ENCODE measurements at places on chromosomes 2 and 18.

DNA sequence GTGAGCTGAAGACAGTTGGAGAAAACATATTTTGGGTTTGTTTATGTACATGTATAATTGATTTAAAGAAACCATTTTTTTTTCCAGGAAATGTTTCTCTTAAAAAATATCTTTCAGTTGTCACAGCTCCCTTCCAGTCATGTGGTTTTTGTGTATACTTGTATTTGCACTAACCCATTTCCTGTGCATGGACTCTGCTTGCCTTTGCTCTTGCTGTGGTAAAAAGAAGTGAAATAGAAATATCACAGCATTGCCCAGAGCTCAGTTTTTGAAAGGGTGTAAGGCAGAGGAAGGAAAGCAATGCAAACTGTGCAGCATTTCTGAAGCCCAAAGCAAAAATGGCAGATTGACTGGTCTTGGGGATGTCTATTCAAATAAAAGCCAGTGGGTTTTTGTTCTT lies 10.4 kb upstream of the DOCK10 start:
- DNase-seq = no peak

DNA sequence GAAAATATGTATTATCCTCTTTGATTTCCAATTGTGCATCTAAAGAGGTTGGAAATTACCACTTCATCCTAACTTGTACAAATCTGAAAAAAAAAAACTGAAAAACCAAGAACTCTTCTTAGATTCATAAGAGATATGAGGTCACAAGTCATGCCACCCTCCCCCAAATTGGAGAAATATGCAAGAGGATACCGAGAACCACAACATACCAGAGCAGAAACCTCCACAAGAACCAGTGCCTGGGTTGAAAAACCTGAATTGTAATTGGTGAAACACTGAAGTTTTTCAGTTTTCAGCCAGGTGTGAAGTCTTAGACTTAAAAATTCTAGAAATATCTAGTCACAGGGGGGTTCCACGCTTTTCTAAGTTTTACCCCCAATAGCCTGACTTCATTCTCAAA lies 1029.5 kb upstream of the LRRTM1 start:
- no peak for DNase-seq

DNA sequence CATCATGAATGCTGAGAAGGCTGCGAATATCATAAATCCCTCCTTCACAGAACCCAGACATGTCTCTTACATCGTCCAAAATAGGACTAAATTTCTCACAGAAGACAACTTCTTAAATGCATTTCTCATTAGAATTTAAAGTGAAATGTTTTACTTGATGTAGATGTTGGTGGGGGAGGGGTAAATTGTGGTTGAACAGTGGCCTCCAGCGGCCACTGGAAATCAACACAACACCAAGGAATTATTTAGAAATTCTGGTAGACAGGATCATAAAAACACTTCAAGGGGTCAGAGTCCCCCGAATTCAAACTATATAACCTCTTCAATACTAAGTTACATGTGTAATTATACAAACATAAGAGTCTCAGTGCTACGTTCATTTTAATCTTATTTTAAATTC lies 135.9 kb downstream of the ABCA12 start:
- no peak for DNase-seq

- no peak for DNase-seq
Measured at GRCh38 chr2:101116841-101117552, 34.2 kb downstream of the TBC1D8 start.

DNA sequence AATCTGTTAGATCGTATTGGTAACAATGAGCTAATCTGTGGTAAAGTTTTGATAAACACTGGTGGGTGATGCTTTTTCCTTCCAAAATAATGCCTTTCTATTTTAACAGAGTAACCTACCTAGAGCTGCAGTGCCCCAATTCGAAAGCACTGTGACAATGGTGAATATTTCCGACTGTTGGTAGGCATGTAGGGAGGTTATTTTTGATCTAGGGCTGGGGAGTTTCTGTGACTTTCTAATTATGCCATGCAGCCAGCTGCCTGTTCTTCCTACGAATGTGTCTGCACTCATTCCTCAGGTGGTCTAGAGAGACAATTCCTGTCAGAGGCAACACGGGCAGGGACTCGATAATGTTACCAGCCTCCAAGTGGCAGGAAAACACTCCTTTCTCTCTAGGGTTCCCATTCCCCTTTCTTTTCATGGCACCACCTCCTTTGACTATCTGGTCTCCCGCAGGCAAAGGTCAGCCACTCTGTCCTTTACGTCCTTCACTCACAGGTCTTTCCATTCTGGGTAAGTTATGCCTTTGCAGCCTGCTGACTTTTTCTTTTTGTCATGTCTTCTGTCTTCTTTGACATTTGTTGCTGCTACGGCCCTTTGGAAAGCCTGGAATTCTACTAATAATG lies 167.2 kb upstream of the MGAT5 start:
- DNase-seq = no peak

DNA sequence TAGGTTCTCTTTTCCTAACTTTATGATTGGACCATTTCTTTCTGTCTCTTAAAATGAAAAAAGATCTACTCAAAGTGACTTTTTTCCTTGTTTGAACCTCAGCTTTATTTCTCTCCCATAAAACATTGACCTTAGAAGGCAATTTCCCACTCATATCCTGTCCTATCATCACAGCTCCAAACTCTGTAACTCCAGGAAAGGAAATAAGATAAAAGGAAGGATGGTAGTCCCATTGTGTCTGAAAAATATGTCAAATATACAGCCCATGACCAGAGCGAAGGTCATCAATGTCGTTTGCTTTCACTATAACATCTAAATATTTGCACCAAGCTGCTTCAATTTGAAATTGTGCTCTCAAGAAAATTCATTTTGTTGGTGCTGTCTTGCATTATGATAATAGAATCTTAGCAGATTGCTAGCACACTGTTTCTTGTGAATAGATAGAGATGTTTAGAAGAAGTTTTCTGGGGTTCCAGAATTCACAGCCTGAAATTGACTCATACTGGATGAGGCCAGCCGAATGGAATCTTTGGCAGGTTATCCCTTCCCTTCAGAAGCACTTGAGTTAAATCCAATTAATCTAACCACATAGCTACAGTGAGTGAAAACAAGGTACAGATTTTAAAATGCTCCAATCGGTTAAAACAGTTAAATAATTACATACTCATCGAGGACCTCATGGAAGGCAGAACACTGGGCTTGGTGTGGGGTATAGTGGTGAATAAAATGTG lies 95.1 kb downstream of the CRIM1 start:
- DNase-seq = no peak

DNA sequence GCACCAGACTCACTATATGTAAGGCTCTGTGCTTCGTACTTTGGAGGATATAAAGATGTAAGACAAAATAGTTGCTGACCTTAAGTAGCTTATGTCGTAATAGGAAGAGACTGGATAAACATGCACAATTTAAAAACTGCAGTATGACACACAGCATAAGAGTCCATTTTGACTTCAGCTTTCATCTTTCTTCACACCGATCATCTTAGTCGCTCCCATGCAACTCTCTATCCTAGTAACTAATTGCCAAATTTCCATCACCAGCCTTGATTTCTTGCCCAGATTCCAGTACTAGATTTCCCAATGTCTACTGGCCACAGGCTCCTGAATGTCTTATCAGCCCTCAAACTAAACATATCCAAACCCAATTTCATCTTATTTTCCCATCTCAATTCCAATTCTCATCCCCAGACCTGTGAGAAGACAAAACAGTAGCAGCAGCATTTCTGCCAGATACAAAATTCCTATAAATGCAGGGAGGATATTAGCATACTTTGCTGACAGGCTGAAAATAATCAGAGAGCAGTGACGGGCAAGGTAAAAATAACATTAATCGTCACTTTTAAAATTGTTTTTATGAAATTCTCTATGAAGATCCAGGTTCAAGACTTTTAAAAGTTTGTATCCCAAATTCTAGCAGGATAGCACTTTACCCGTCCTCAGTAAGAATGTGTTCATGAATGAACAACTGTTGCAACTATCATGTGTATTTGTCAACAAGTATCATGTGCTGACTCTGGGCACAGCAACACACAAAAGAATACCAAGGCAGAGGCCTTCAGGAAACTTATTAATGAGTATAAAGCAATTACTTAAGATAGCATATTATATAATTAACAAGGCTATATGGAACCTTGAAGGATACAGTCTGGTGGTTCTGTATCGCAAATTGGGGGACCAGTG lies 42.2 kb downstream of the KIDINS220 start:
- no peak for DNase-seq

DNA sequence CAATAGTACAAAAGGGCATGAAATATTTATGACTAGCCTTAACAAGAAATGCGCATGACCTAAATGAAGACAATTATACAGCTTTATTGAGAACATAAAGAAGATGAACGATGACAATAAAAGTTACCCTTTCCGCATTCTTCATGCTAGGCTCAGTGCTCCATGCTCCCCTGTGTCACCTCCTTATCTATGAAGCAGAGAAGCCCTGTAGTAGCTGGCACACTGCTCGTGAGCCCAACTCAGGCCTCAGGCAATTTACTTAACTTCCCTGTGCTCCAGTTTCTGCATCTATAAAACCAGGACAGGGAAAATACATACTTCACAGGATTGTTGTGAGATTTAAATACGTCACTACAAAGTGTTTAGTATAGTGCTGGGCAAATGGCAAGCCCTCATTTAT lies 34.5 kb upstream of the NABP1 start:
- no peak for DNase-seq
